ENCODE measurements at places on chromosomes 6 and 20.

DNA sequence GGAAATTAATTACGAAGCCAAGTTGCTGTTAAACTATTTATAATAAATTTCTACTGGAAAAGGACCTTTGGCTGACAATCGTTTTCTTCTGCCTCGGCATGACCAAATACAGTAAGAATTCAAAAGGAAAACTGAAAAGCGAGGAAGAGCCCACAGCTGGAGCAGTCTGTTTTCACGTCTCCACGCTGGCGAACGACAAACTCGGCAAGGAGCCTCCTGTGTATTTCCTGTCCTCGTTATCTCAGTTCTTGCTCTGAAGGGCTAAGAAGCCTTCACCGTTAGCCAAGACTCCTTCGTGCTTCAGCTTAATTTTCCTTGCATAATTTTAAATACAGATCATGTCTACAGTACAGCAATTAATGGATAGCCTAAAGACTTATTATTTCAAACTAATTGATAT lies 214.3 kb upstream of the PLCB4 start:
- no peak for DNase-seq

DNA sequence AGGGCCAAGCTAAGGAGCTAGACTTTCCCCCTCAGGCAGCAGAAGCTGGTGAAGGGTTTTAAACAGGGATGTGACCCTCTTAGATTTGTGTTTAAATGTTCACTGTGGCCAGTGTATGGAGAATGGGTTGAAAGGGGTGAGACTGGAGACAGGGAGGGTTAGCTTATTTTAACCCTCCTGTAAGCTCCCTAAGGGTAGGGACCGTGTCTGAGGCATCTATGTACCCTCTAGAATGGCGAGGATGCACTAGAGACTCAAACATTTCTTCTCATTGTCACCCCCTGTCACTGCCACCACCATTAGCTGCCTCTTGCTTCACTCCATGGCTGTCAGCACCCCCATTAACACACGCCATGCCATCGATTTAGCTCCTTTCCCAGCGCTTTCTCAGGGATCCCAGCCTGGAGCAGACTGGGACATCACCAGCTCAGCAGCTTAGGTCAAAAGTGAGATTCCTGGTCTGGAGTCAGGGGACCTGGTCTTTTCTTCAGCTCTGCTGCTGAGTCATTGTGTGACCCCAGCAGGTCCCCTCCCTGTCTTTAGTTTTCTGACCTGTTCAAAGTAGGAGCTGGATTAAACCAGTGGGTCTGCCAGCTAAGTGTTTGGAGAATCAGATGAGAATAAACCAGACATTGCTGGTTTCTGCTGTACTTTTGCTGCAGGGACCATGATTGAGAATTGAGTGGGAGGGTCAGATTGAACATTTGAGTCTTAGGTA lies 1.1 kb upstream of the SLC22A7 start:
- no peak for DNase-seq

- DNase-seq = no peak
Observed at GRCh38 chr6:99614430-99615186, 8.0 kb downstream of the PRDM13 start.

DNA sequence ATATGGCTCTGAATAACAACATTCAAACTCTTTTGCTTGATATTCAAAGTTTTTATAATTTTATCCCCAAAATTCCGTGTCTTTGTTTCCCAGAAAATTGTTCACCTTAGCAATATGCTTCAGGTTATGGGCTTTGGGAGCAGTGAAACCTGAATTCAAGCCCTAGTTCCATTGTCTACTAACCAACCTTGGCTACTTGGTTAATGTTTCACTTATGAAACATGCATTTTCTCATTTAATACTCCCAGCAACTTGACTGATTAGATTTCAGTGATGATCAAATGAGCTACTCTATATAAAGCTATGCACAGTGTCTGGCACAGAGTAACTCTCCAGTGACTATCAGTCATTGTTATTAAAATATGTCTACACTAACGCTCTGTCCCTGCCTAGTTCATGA lies 192.2 kb upstream of the TENT5A start:
- no peak for DNase-seq

- no peak for DNase-seq
Observed at GRCh38 chr6:103769431-103769830, 1090.3 kb downstream of the HACE1 start.

DNA sequence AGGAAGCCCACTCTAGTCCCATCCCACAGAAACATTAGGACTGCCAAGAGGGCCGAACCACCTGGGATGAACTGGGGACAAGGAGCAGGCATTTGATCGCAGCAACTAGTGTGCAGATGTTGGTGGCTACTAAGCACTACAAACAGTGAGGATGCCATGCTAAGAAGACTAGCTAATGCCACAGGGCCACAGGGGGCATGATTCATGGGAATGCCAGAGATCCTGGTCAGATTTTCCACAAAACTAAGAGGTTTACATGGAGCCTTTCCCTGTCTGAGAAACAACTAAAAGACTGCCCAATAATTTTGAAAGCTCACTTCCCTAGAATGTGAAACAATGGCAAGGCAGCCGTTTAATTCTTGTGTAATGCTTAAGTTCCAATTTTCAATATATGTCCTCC lies 375.9 kb upstream of the PTCHD4 start:
- DNase-seq = no peak

DNA sequence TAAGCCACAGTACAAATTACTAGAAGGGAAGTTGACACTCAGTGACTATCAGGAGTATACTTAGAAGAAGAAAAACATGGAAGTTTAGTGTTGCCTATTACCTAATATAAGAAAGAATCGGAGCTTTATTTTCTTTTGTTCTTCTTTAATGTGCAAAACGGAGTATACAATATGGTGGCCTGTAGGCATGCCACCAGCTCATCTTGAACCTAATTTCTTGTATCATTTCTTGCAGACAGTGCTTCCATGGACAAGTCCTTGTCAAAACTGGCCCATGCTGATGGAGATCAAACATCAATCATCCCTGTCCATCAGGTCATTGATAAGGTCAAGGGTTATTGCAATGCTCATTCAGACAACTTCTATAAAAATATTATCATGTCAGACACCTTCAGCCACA lies 141.3 kb downstream of the ADGRG6 start:
- DNase-seq = no peak

DNA sequence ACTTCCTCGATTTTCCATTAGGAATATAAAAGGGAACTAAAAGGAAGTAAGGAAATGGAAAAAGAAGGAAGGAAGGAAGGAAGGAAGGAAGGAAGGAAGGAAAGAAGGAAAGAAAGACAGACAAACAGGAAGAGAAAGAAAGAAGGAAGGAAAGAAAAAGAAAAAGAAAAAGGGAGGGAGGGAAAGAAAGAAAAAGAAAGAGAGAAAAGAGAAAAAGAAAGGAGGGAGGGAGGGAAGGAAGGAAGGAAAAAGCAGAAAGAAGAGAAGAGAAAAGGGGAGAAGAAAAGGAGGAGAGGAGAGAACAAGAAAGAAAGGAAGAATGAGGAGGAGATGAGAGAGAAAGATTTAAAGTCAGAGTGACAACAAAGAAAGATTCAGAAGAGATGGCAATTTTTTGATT lies 724.5 kb downstream of the GRIK2 start:
- no peak for DNase-seq

GRCh38 chr6:114707081-114707620 lies 364.3 kb upstream of the HS3ST5 start:
- DNase-seq = no peak

DNA sequence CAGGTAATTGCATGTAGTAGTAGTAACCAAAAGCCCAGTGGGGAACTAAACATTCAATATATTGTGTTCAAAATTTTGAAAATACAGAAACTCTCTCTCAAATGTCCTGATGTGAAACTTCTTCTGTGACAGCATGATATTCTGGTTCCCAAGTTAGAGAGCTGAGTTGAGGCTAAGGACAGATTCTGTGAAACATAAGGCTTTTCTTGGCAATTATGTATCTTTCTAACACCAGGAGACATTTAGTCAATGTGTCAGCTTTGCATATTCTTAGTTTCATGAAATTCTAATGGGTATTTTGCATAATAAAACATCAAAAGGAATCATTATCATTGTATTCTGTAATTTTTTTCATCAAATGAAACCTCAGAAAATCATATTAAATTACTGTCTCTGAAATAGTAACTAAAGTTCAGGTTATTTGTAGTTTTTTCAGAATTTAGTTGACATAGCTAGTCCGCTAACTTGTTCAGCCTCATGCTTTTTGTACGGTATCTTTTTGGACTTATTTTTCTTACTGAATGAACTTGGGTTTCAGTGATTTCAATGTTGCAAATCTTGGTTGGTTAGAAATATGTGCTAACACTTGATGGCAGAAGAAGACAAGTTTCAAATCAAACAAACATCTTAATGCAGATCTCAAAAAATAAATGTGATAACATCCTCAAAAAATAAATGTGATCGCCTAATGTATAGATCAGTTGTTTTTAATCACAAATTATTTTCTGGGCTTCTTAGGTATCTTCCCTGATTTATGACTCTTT lies 70.4 kb downstream of the AKAP7 start:
- DNase-seq = no peak

- DNase-seq = no peak
Observed at GRCh38 chr6:73418081-73418741, 23.6 kb downstream of the DDX43 start.

DNA sequence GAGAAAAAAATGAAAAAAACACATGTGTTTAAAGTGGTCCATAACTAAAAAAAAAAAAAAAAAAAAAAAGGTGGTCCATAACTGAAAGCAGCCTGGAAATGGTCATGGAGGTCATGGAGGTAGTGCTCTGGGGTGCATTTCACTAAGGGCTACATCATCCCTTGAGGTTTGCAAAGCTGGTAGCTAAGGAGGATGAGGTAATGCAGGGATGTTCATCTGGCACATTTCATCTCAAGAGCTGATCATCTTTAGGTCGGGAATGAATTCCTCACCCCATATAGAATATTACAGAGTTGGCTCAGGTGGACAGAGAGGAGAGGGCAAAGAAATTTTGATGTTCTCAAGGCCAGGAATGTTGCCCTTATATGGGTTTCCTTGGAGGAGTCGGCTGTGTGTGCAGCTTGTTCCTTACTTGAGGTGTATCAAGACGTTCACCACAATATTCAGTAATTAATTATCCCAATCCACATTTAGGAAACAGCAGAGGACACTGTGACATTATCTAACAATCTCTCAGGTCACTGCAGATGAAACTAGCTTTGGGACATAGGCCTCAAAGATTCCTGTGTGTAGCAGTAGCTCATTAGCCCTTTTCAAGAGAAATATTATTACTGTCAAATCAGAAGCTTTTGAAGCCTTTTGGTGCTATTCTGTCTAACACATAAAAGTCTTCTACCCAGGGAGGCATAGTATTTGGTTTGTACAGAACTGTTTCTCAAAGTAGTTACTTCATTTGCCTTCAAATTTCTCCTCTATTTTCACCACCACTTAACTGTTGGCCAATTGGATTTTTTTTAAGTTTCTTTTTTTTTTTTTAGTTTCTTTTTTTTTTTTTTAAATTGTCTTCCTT lies 46.8 kb downstream of the CYP24A1 start:
- no peak for DNase-seq

DNA sequence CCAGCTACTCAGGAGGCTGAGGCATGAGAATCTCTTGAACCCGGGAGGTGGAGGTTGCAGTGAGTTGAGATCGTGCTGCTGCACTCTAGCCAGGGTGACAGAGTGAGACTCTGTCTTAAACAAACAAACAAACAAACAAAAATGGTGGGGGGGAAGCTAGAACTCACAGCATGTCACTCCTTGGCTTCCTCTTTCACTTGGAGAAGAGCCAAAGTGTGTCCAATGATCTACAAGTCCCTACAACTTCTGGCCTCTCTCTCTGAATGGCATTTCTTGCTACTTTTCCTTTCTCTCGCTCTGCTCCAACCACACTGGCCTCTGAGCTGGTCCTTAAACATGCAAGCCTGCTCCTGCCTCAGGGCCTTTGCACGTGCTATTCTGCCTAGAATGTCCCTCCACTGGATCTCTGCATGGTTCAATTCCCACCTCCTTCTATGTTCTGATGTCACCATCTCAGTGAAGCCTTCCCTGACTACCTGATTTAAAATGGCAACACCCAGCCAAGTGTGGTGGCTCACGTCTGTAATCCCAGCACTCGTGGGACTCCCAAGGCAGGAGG lies 8.1 kb downstream of the TLDC2 start:
- no peak for DNase-seq

GRCh38 chr6:29964887-29965562 lies 22.7 kb downstream of the HLA-A start:
- DNase-seq = peak; percentile 84

- no peak for DNase-seq
Observed at GRCh38 chr6:169397684-169398083, 144.0 kb upstream of the THBS2 start.

Measured in central memory CD4-positive, alpha-beta T cell (primary cell).